ENCODE measurements at places on chromosomes 7 and 10.

DNA sequence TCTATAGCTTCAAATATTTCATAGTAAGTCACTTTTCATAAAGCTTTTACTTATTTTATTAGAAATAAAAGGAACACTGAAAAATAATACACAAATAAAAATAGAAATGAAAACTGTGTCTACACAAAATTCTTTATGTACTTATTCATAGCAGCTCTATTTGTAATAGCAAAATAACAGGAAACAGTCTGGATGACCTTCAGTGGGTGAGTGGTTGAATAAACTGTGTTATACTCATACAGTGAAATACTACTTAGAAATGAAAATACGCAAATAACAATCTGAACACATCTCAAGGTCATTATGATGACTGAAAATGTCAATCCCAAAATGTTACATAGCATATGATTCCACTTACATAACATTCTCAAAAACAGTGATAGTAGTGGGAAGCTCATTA lies 138.7 kb upstream of the PCLO start:
- DNase-seq = no peak

- no peak for DNase-seq
Measured at GRCh38 chr10:73649876-73650536, 5.8 kb downstream of the SYNPO2L start.

- DNase-seq = no peak
Measured at GRCh38 chr10:97445357-97445721, 467 bp downstream of the EXOSC1 start.

DNA sequence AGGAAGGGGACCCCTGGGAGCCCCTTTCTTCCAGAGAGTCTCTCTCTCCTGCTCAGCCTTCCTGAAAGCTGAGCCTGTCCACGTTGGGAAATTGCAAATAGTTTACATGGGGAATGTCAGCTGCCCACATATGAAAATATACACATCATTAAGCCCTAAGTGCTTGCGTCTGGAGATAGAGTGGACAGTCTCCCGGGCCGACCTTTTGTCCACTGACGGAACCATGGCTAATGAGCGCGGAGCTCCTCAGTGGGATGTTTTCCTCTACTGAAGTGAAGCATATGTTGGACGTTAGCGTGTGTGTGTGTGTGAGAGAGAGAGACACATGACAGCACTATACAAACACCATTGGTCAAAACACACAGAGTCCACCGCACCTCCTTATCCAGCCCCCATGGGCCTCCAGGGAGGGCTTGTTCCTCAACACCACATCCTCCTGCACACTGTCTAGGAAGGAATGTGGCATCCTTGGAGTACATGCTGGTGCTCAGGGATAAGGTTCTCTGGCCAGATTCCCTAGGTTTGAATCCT lies 128.4 kb downstream of the RGS10 start:
- DNase-seq = no peak

DNA sequence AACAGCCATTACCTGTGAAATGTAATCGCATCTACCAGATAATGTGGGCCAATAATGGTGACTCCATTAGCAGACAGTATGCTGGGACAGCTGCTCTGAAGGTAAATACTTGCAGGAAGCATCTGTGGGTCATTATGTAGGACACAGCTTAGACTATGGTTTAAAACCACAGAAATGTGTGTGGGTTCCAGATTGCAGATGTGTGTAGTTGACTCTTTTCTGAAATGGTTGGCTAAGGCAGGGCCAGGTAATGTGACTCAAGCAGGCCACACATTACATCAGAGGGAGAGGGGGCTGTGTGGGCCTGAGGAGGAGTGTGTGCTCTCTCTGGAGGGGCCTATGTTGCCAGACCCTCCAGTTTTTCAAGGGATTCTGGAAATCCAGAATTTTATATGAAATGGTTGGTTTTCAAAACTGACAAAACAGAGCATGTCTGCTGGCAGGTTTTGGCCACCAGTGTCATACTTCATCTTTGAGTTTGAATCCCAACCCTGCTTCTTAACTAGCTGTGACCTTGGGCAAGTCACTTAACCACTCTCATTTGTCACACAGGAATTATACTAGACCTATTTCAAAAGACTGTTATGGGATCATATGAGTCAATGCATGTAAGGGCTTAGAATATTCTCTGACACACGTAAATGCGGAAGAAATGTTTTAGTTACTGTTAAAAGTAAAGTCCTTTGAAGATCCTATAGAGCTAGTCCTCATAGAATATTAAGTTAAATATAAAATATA lies 64.5 kb downstream of the MCMBP start:
- no peak for DNase-seq

DNA sequence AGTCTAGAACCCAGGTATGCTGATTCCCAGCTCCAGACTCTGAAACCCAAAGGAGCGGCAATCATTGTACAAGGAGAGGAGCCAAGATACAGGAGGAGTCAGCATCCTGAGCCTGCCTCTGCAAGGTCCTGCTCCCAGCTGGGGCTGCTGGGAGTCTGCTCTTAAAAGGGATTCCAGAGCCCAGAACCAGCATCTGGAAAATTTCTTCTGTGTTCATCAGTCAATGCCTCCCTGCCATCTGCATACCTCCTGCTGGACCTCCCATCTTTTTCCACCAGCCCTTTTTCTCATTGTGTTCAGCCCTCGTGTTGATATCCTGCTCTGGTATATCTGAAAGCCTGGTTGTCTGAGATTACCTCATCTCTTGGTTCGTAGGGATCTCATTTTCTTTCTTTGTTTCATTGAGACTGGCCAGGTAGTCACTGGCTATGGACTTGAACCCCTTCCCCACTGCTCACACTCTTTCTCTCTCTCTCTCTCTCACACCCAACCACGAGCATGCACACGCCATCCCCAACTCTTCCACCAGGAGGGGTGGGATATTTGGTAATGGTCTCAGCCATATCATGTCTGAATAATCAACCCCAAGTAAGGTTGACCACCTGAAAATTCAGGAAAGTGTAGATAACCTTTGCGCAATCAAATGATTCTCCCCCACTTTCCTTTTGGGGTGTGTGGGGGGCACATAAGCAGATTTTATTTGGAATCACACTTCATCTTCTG lies 608.8 kb downstream of the LRMDA start:
- no peak for DNase-seq
